Pericardium fibroblast (primary cell): ENCODE measurements at places on chromosomes 3 and 15. TPM values are rescaled to one million over a fixed set of nuclear protein-coding genes. Genes with fewer than 3 reads are reported as not detected.

Gene TMC3
- under 0.01 TPM in 1 of 2 replicates, not detected in the other for total RNA-seq

Gene PLS1
- 0.09 and 5.4 TPM in 2 replicates for total RNA-seq

Gene TOMM70
- total RNA-seq = 26.8 and 37.1 TPM in 2 replicates

Gene TUSC7
- not detected in 2 replicates for total RNA-seq

Gene LMAN1L
- total RNA-seq = 0.23 TPM in 1 of 2 replicates, not detected in the other

Gene MRPS25
- total RNA-seq = 11.1 and 19.3 TPM in 2 replicates

Gene MELTF
- total RNA-seq = 52.1 and 87.5 TPM in 2 replicates

Gene SPTBN5
- under 0.01 TPM in 1 of 2 replicates, not detected in the other for total RNA-seq

Gene KLF15
- 28.6 and 40.0 TPM in 2 replicates for total RNA-seq

Gene C2CD4A
- total RNA-seq = 0.12 TPM in 1 of 2 replicates, not detected in the other

Gene SLC12A1
- not detected in 2 replicates for total RNA-seq

Gene GRK7
- not detected in 2 replicates for total RNA-seq

Gene CYP1A2
- not detected in 2 replicates for total RNA-seq

Gene TTC23
- 11.6 and 16.5 TPM in 2 replicates for total RNA-seq

Gene KCNMB3
- total RNA-seq = 0.12 and 0.26 TPM in 2 replicates

Gene OR5K2
- not detected in 2 replicates for total RNA-seq

Gene ZPLD1
- not detected in 2 replicates for total RNA-seq
